ENCODE measurements at places on chromosomes 16 and 17.

DNA sequence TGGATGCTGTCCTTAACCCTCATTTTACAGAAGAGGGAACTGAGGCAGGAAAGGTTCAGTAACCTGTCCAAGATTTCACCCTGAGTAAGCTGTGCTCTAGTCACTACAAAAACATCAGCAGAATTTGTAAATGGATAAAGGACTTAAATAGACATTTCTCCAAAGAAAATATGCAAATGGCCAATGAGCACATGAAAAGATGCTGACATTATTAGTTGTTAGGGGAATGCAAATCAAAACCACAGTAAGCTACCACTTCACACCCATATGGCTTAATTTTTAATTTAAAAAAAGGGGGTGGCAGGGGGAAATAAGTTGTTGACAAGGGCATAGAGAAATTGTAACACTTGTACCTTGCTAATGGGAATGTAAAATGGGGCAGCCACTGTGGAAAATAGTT lies 51.4 kb downstream of the C17orf67 start:
- DNase-seq = no peak

GRCh38 chr16:21263640-21264570 lies 14.2 kb downstream of the CRYM start:
- no peak for DNase-seq

DNA sequence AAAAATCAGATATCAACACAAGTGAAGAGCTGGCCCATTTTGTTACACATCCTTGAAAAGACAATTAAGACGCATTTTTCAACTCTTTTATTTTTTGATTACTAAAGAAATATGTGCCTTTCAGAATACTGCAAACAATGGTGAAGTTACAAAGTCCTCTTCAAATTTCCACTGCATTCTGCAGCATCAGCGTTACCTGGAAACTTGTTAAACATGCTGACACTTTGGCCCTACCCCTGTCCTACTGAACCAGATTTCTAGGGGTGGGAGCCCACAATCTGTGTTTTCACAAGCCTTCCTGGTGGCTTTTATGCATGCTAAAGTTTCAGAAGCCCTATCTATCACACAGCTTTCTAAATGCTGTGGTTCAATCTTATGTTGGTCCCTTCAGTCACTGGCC lies 4.5 kb upstream of the CCL14 start:
- no peak for DNase-seq

DNA sequence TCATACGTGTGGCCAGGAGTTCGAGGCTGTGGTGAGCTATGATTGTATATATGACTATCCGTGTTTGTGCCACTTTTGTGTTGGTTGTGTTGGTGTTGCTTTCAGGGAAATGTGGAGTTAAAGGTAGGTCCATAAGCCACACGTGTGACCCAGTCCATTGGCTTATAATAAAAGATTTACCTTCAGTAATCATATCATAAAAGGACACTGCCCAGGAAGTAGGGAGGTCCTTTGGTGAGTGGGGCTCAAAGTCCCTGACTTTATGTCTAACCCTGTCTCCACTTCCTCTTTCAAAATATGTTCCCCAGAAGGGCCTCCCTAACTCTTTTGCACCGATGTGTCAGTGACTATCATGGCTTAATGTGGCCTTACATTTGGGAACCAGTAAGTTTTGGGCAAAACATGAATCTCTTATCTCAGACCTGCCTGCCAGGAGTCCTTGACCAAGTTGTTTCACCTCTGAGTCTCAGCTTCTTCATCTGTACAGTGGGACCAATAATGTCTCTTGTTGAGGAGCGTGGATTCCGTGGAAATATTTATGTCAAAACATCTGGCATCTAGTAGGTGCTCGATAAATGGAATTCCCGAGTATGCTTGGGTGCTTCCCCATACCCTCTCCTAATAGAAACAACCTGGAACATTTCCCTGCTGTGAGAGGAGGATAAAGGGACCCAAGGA lies 4.8 kb downstream of the TNP2 start:
- no peak for DNase-seq

GRCh38 chr16:68202091-68202519 lies 33.8 kb downstream of the ESRP2 start:
- DNase-seq = no peak

- peak; percentile 27 for DNase-seq
These were observed 268.0 kb upstream of the TNRC6C start for GRCh38 chr17:77690271-77691161.

GRCh38 chr16:10937068-10937859 lies 5.0 kb downstream of the DEXI start:
- no peak for DNase-seq

- DNase-seq = peak; percentile 36
These were observed 24.0 kb upstream of the SSTR5 start for GRCh38 chr16:1048442-1049112.

DNA sequence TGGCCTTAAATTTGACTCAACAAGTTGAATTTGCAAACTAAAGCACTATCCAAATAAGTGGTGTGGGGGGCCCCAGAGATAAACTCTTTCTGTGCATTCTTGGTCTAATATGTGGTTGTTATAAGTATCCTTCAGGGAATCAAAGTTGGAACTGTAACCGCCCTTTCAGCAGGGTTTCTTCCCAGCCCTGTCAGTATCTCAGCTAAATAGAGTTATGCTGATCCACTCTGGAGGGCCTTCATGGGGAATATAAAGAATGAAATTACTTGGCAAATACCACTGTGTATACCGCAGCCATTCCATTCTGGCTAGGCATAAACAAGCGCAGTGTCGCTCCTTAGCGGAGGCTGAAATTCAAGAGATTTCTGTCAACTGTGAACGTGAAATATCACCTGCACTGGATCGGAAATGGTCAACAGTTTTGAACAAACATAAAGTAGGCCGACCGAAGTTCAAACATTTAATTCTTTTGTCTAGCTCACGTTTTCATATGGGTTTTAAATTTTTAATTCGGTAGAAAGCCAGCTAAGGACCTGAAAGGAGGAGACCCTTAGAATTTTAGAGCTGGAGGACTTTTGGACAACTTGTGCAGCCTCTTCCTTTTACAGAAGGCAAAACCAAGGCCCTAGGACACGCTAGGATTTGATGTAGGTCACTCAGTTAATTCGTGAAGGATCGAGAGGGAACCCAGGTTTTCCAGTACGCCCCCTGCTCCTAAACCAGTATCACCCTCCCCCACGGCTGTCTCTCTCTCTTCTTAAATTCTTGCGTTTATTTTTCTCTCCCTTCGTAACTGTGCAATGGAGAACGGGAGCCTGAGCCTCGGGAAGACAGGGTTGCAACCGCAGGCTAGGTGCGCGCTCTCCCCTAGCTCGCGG lies 74.7 kb downstream of the CHD9 start:
- DNase-seq = no peak

DNA sequence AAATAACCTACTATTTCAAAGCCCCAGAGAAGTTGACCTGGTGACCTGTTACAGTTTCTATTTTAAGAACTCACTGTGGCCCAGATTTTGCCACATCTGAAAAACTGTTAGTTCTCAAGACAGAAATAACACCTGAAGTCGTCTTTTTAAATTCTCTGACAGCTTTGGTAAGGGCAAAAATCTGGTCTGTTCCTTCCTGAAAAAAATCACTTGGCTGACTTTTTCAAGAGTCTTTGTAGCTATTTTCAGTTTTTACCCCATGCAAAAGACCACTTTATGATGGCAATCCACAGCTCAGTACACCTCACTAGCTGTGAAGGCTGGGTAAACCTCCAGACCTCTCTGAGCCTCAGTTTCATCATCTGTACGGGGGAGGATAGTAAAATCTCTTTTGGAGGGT lies 60.7 kb upstream of the SREBF1 start:
- DNase-seq = no peak

DNA sequence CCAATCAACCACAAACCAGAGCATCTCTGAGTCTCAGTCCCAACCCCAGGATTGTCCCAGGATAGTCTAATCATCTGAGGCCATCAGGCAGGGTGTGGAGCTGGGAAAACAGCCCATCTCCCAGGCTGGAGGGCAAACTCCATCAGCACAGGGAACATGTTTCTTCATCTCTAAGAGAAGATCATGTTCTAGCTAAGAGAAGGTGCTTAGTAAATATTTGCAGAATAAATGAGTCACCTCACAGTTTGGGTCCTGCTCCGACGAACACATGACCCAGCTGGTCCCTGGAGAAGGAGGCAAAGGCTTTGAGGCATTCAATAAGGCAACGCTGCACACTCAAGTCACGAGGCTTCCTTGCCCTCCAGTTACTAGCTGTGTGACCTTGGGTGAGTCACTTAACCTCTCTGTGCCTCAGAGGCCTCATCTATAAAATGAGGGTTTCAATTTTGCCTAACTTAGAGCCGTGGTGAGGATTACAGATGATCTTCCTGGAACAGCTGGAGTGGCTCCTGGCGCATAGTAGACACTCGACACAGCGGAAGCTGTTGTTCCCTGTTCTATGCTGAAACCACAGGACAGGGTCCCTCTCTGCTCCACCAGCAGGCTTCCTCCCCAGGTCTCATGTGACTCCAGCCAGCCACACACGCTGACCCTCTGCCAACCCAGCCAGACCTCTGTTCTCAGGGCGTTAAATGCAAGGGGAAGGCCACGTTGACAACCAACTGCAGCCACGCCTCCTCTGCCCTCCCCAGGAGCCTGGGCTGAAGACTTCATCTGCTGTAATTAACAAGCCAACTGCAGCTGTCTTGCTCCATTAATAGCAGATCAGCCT lies 10.3 kb upstream of the RPL38 start:
- no peak for DNase-seq

GRCh38 chr16:49580751-49581303 lies 207.2 kb downstream of the C16orf78 start:
- DNase-seq = no peak

- DNase-seq = no peak
These were observed 10.2 kb downstream of the ARHGEF15 start for GRCh38 chr17:8320262-8320661.

DNA sequence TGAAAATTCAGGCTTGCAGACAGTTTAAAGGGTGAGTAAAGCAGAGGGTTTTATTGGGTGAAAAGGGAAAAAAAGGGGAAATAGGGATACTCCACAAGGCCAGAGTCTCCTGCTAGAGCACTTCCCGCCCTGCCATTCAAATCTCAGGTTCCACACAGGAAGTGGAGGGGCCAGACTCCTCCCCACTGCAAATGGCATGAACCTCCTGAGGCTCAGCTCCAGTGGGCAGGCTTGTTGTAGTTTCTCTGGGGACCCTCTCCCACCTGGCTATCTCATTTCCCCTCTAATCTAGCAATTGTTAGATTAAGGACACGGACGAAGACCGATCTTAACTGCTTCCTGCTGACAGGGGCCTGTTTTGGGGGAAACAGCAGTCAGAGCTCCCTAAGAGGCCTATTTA lies 43.4 kb downstream of the TAOK1 start:
- no peak for DNase-seq

GRCh38 chr17:78620099-78620498 lies 42.9 kb upstream of the DNAH17 start:
- DNase-seq = no peak

DNA sequence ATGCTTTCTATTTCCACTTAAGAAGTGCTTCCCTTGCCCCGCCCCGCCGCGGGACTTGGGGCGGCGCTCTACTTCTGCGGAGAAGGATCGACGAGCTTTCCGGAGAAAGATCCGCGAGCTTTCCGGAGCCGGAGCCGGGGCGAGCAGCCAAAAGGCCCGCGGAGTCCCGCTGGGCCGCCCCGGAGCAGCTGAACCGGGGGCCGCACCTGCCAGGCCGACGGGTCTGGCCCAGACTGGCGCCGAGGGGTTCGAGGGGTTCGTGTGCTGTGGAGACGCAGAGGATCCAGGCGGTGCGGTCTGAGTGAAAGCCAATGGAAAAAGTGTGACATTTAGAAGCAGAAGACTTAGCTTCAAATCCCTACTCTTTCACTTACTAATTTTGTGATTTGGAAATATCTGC lies 50.8 kb downstream of the TBC1D26 start:
- DNase-seq = peak; percentile 6

- no peak for DNase-seq
These were observed 36.2 kb downstream of the FBXL20 start for GRCh38 chr17:39365242-39365641.

GRCh38 chr17:55314061-55314783 lies 49.5 kb downstream of the HLF start:
- no peak for DNase-seq

All from stimulated activated naive CD8-positive, alpha-beta T cell treated with anti-CD3 and anti-CD28 coated beads, Interleukin-15, Interleukin-2, amounts not matched to agents 100 U/mL and 50 U/mL, for 24 hours (primary cell).